Stimulated activated CD4-positive, alpha-beta T cell treated with anti-CD3 and anti-CD28 coated beads, TNF-alpha, amount 100 ng/mL, for 24 hours (primary cell): ENCODE measurements at places on chromosomes 16 and 17.

DNA sequence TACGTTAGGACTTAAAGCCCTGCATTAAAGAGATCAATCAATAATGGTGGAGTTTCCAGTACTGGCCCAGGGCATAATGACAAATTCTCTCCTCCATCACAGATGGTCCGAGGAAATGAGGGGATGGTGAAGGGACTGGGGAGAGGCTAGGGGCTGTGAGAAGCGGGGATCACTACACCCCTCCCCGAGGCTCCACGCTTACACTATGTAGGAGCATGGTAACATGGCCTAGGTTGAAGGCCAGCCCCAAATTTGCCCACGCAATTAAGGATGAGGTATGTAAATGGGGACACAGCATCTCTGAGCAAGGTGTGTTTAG lies 8.0 kb upstream of the AKTIP start:
- DNase-seq: no peak

DNA sequence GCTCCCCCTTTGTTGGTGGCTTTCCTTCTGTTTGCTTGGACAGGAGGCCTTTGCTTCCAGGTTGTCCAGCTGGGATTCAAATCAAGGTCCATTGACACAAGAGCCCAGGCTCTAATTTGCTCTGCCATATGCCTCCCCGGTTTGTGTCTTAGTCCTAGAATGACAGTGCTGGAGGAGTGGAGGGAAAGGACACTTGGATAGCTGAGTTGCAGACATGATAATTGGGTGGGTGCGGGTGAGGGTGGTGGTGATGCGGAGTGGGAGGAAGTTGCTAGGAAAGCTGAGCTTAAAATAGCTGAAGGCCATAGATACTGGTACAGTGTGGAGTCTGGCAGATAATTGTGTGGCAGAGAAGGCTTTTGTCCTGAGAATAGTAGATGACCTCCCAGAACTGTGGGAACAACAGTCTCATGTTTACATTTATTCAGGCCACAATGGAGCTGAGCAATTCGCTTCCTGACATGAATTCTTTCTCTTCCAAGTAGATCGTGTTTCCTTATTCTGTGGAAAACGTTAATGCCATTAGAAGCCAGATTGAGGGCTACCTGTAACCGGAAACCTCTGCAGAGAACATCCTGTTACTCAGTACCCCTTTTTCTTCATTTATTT lies 23.8 kb downstream of the SEC14L1 start:
- no peak for DNase-seq

DNA sequence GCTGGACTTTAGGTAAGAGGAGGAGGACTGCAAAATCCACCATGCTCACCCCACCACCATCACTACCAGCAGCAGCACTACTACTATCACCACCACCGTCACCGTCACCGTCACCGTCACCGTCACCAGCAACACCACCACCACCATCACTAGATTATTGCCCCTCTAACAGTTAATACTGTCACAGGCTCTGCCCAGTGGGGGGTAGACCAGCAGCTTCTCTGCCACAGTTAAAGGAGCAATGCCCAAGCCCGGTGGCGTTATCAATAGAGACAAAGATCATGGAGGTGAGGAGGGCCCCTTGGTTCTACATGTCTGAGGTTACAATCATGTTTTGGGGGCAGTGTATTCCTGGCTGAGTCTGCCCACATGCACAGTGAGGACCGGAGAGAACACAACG lies 184.4 kb upstream of the DYNLRB2 start:
- no peak for DNase-seq

GRCh38 chr17:34487626-34488025 lies 91.8 kb upstream of the TMEM132E start:
- no peak for DNase-seq

DNA sequence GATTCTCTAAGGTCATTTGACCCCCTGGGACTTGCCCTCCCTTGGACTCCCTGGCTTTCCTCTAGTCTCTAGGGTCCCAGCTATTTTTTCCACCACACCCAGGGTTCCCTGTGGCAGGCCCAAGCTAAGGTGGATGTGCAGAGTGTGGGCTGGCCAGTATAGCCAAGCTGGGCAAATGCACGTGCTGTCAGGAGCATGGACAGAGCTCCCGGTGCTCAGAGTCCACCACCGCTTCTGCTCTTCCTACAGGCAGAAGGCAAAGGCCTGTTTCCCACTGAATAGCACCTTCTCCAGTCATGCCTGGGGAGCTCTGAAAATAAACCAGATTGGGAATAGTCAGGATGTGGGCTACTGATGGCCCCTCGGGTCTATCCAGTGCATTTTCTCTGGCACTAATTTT lies 53.3 kb downstream of the GNAO1 start:
- DNase-seq: no peak

DNA sequence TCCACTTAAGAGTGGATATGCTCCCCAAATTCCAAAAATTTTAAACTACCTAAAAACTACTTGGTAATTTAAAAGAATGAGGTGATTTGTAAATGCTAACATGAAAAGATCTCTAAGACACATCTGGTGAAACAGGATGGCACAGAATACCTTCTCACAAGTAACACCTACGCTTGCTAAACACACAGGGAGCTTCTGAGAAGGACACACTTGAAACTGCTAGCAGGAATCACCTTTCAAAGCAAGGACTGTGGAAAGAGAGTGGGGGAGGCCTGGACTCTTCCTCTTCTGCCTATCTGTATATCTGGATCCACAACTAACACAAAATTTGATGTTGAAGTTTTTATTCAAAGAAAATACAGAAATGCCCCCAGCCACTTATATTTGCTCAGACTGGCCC lies 52.4 kb downstream of the CYTH1 start:
- no peak for DNase-seq

DNA sequence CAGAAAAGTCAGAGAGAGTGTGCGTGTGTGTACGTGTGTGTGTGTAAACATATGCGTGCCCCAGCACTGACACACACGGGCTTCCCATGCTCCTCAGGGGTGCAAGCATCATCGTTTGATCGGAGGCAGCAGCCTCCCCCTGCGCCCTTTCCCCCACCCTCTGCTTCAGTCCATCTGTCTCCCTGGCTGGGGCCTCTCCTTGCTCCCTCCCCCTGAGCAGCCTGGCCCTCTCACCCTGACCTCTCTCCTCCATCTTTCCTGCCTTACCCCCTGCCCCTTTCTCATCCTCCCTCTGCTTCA lies 4.4 kb downstream of the STX1B start:
- DNase-seq: no peak

DNA sequence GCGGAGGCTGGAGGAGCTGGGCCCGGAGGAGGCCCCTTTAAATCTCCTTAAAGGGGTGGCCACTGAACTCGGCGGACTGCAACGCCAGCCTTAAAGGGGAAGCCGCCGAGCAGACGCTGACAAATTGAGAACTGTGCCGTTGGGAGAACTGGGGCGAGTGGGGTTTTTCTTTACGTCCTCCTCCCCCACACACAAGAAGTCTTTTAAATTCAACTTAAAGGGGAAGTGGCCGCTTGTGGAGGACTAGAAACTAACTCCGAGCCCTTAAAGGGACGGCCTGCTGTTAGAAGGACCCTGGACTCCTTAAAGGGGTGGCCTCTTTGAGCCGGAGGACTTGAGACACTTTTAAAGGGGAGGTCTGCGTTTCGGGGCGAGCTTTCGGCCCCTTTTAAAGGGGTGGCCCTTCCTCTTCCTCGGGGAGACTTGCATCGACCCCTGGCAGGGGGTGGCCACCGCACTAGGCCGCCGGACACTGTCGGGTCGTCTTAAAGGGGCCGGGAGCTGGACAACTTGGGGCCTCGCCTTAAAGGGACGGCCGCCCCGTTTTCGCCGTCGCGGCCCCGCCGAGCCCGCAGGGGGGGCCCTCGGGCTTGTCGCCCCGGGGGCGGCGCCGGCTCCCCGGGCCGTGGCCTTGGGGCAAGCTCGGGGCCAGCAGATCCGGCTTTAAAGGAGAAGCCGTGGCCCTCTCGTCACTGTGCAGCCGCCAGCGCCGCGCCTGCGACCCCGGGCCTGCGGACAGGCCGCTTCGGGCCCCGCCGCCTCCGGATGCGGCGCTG lies 688 bp downstream of the FBRS start:
- DNase-seq: no peak

DNA sequence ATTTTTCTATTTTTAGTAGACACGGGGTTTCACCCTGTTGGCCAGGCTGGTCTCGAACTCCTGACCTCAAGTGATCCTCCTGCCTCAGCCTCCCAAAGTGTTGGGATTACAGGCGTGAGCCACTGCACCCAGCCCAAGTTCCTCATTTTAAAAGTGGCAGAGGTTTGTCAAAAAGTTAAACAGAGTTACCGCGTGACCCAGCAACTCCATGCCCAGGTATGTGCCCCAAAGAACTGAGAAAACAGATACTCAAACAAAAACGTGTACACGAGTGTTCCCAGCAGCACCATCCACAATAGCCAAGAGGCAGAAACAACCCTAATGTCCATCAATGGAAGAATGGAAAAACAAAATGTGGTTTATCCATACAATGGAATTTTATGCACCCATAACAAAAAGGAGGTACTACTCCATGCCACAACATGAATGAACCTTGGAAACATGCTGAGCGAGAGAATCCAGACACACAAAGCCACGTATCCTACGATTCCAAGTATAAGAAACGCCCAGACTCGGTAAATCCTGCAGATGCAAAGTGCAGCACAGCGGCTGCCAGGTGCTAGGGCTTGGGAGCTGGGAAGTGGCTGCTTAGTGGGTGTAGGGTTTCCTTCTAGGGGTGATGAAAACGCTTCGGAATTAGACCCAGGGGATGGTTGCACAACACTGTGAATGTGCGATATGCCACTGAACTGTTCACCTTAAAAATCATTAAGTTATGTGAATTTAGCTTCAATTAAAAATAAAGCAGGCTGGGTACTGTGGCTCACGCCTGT lies 24.8 kb downstream of the ADCY9 start:
- no peak for DNase-seq
